ENCODE measurements at places on chromosomes 1 and 21.

GRCh38 chr1:48943826-48944225 is 167.1 kb upstream of the BEND5 start:
- DNase-seq: no peak

DNA sequence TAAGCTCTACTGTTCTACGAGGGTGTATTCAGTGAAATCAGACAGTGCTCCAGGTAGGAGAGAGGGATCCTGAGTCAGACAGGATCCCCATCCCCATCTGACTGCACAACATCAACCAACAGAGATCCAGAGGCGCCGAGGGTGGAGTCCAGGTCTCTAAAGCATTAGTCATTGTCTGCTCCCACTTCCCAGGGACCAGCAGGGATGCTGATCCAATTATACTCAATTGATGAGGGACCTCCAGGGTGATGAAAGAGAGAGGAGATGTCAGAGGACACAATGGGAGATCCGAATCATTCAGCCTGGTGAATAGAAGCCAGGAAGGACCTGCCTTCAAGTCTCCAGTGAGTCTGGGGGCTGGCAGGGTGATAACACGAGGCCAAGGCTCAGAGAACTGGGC is 39.5 kb upstream of the STMN1 start:
- no peak for DNase-seq

DNA sequence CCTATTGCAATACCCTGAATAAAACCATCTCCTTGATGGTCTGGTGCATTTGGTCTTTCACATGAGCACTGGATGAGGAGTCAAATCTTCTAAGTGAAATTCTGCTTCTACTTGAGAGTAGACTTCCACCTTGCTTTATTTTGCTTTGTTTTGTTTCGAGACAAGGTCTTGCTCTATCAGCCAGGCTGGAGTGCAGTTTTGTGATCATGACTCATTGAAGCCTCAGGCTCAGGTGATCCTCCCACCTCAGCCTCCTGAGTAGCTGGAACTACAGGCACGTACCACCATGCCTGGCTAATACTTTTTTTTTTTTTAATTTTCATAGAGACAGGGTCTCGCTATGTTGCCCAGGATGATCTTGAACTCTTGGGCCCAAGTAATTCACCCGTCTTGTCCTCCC is 65.8 kb upstream of the F3 start:
- DNase-seq: no peak

GRCh38 chr21:33011462-33011861 is 14.3 kb upstream of the OLIG2 start:
- DNase-seq: peak; percentile 48

GRCh38 chr1:7850786-7851185 is 2.1 kb downstream of the UTS2 start:
- no peak for DNase-seq
